ENCODE measurements at places on chromosomes 11 and 22. TPM values are rescaled to one million over a fixed set of nuclear protein-coding genes. Genes with fewer than 3 reads are reported as not detected.

DNAJB13 gene
- total RNA-seq: 0.53 TPM

TEX12 gene
- not detected for total RNA-seq

MMP11 gene
- total RNA-seq: 0.56 TPM

RIC8A gene
- total RNA-seq: 134 TPM

CBLIF gene
- not detected for total RNA-seq

Data from activated T-cell treated with anti-CD3 and anti-CD28 coated beads, Interleukin-2, amount 50 U/mL, for 72 hours (primary cell).